ENCODE measurements at places on chromosomes 7 and 10. TPM values are rescaled to one million over a fixed set of nuclear protein-coding genes. Genes with fewer than 3 reads are reported as not detected.

GRCh38 chr7:122561326-122561725 is 137.6 kb downstream of the RNF133 start:
- DNase-seq = no peak

GRCh38 chr7:38558761-38559345 is 72.3 kb downstream of the AMPH start:
- no peak for DNase-seq

- DNase-seq = no peak
These were observed 42.0 kb upstream of the OIT3 start for GRCh38 chr10:72851509-72851908.

DNA sequence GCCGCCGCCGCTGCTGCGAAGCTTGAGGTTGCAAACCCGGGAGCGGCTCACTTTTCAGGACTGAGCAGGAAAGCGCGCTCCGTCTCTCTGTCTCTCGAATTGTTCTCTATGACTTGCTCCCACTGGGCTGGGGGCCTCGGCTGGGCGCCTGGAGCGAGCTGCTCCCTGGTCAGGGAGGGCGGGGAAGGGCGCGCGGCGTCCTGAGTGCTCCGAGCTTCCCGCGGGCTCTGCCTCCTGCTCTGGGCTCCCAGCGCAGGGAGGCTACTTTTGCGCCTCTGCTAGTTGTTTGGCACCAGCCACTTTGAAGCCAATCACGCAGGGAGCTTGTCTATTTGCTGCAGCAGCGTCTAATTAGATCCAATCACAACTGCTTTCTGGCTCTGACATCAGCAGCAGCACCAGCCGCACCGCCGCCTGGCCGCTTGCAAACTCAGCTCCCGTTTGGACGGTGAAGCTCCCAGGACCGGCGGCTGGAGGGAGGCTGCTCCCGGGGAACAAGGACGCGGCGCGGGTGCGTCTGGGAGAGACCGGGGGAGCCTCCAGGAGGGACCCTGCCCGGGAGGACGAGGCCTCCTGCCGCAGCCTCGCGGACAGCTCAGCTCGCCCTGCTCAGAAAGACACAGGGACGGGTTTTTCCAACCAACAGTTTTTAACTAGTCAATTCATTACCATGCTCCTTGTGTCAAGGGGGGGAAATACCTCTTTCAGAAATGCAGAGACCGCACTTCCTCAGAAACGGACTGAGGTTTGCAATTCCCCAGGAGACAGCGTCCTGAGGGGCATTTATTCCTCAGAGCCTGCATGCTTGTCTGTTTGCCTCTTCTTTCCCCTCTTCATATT is at the start of gene ADARB2:
ADARB2 (minus strand) TSS at position 304 of the 840 bp plus-strand sequence.
- no peak for DNase-seq

- DNase-seq = no peak
These were observed 3.0 kb upstream of the CYP2C18 start for GRCh38 chr10:94680544-94680943.

- DNase-seq = no peak
These were observed 103.6 kb downstream of the SMURF1 start for GRCh38 chr7:99040104-99040958.

IFIT2 gene
- 1.7 TPM for total RNA-seq

DNA sequence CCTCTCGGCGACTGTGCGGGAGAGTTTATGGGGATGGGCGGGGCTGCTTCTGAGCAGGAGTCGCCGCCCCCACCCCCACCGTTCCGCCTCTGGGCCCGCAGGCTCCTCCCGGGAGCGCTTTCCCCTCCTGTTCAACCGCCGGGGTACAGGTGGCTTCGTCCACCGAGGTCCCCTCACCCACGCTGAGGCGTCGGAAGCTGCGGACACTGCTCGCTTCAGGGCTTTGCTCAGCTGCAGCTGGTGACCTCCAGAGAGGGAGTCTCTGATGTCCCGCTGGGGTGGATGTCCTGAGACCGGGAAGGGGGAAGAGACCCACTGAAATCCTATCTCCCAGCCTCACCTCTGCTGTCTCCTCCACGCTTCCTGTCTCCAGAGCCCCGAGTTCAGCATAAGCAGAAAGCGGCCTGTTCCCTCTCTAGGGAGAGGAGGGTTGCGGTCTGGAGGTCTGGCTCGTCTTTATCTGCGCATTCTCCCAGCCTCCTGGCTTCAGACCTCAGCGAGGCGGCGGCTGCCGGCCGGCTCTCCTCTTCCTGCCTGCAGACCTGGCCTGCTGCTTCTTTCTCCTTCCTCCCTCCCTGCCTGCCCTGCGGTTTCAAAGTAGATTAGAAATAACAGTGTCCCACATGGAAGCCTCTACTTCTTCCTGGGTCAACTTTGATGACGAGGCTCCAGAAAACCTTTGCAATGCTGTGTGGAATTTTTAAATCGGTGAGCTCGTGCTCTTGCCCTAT is 1.8 kb downstream of the CYP2E1 start:
- DNase-seq = no peak

DNA sequence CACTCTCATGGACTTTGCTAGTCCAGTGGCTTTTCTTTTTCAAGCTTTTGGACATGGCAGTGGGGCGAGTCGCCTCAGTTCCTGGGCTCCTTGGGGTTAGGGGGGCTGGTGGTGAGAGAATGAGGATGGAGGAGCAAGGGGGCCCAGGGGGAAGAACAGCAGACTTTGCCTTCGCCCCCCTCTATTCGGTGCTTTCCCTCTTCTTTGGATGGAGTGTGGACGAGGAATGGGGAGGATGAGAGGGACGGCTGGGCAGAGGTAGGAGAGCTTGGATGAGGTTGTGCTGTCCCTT is 255 bp downstream of the MAGI2 start:
- DNase-seq = no peak

DNA sequence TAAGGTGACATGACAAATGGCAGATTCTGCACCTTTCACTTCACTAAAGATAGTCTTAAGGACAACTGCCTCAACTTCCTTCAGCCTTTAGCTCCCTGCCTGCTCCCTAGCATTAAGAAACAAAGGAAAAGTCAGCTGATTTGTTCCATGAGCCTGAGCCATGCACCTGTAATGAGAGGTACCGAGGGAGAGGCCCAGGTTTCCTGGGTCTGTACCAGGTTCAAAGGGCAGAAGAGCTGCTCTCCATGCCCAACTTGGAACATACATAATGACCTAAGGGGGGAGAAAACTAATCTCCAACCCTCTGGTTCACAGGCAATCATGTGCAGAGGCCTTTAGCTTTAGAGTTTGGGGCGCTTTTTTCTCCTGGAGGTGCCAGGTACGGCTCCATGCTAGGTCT is 111.2 kb downstream of the JAZF1 start:
- DNase-seq = no peak

DNA sequence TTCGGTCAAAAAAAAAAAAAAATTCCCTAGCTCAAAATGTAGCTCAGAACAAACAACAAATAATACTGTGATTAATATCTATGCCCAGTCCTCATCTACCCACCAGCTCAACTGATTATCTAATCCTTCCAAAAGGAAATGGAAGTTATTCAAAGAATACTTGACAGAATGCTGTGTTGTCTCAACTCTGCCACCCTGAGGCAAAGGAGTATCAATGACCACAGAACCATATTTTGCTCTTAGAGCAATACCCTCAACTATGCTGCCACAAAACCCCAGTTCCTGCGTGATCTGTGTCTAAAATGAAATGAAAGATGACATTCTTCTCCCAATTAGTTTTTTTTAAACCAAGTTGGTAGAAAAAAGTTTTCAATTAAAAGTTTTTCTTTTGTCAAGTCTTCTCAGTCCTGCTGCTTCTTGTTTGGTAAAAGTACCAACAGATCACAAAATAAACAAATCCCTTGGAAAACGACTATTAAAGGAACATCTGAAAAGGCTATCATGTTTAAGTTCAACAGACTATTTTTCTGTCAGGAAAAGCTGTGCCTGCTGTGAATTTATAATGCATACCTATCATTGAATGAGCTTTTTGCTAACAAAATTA is 21.6 kb downstream of the RBM28 start:
- no peak for DNase-seq

DNA sequence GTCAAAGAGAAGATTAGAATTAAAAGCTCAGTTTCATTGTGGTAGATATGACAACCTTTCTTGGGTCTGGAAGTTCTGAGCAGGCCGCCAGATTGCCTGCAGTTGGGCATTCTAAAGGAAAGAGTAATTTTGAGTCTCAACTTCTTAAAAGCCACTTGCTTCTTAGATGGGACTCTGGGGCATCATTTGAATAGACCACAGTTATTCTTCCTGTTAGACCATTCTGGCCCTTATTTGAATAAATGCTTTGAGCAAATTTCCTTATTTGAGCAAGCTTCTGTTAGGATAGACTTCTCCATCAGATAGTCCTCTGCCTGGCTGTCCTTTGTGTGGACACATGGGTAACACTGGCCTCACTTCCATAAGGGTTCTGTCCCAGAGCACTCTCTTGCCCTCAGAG is 40.2 kb downstream of the SND1 start:
- DNase-seq = no peak

GSTO2 gene
- 0.53 TPM for total RNA-seq

RAMP3 gene
- not detected for total RNA-seq

- no peak for DNase-seq
These were observed 10.1 kb downstream of the PON2 start for GRCh38 chr7:95424716-95425115.

COL1A2 gene
- not detected for total RNA-seq

DNA sequence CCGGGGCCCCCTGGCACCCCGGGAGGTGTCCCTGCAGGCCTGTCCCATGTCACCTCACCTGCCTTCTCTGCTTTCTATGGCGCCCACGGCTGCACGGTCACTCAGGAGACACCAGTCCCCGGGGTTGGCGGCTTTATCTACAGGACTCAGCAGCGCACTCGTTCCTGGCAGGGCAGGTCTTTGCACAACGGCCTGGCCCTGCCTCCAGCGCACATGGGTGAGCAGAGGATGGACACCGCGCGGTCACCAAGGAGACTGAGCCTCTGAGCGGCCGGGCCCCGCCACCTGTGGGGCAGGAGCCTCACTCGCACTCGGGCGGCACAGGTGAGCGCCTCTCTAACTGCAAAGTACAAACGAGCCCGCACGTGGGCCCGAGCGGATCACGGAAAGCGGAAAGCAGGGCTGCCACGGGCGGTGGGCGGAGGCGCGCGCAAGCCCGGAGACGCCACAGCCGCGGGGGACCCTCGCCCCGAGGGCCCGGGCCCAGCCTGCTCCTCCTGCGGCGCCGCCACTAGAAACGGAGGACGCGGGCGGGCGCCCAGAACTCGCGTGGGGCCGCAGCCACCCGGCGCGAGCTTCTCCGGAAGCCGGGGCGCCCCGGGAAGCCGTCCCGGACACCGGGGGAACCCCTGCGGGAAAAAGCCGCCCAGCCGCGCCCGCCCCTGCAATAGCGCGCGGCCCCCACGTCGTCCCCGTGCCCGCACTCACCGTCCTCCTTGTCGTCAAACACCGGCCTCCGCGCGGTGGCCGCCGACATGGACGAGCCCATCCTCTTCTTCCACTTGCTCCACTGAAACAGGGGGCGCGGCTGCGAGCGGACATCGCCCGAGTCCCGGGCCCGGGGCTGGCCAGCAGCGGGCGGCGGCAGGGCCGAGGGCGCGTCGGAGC is 642 bp downstream of the STK32C start:
- no peak for DNase-seq

DNA sequence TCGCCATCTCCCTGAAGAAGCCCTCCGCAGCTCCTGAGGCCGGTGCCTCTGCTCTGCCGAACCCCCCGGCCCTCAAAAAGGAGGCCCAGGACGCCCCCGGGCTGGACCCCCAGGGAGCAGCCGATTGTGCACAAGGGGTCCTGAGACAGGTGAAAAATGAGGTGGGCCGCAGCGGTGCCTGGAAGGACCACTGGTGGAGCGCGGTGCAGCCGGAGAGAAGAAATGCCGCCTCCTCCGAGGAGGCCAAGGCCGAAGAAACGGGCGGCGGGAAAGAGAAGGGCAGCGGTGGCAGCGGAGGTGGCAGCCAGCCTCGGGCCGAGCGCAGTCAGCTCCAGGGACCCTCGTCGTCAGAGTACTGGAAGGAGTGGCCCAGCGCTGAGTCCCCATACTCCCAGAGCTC is 85.1 kb upstream of the SH2B2 start:
- DNase-seq = no peak

OR2A5 gene
- not detected for total RNA-seq

DNA sequence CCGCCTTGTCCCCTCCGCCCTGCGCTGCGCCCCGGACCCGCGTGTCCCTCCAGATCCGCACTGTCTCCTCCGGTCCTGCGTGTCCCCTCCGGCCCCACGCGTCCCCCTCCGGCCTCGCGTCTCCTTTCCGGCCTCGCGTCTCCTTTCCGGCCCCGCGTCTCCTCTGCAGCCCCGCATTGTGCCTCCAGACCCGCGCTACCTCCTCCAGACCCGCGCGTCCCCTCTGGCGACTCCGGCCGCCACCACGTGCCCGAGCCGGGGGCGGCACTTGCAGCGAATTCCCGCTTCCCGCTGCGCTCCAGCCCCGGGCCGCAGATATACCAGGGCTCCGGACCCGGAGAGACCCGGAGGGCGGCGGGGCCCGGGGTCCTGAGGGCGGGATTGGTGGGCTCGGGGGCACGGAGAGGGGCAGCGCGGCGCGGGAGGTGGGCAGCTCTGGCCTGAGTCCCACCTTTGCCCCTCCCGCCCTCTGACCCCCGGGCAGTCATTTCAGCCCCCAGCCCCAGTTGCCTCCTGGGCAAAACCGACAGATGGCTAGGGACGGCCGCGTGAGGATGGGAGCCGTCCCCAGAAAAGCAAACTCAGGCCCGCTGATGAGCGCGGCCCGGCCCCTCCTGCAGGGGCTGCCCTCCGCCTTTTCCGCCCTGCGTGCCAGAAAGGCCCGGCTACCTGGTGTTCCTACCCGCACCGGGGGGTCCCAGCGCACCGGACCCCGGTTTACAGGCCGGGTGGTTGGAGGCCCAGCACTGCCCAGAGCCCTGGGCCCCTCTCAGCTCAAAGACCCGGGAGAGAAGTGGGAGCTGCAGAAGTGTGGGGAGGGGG is 56.5 kb downstream of the RBM17 start:
- no peak for DNase-seq

GRCh38 chr10:74839708-74840107 is 13.3 kb downstream of the KAT6B start:
- no peak for DNase-seq

MKI67 gene
- total RNA-seq = 141 TPM

DNA sequence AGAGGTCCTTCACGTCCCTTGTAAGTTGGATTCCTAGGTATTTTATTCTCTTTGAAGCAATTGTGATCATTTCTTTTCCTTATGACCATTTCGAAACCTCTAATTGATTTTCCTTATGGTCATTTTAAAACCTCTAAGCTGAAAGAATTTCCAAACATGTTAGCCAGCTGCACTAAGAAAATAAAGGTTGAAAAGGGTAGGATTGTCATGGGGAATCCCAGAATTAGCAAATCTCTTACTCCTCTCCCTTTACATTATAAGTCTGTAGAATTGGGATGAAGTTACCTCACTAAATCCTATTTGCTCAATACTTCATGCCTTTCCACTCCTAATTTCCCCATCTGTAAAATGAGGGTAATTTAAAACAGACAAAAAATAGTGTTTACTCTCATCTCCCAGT is 79.5 kb downstream of the FAM185A start:
- DNase-seq = no peak

DNA sequence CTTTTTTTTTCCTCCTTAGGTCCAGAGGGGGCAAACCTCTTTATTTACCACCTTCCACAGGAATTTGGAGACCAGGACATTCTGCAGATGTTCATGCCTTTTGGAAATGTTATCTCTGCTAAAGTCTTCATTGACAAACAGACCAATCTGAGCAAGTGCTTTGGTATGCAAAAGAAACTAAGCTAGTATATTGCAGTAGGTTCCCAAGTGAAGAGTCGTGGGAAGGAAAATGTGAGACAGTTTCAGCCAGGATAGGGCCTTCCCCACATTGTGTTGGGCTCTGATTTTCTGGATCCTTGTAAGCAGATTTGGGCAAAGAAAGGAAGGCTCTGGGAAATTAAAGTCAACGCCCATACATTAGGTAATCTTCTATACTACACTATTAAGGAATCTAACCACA is 285.6 kb downstream of the USP6NL start:
- no peak for DNase-seq

Data from natural killer cell treated with Interleukin-12 subunit alpha and Interleukin-12 subunit beta and Interleukin-15 and Interleukin-18, amount 100 ng/mL, for 72 hours (primary cell).